ENCODE measurements at places on chromosomes 16 and 17.

DNA sequence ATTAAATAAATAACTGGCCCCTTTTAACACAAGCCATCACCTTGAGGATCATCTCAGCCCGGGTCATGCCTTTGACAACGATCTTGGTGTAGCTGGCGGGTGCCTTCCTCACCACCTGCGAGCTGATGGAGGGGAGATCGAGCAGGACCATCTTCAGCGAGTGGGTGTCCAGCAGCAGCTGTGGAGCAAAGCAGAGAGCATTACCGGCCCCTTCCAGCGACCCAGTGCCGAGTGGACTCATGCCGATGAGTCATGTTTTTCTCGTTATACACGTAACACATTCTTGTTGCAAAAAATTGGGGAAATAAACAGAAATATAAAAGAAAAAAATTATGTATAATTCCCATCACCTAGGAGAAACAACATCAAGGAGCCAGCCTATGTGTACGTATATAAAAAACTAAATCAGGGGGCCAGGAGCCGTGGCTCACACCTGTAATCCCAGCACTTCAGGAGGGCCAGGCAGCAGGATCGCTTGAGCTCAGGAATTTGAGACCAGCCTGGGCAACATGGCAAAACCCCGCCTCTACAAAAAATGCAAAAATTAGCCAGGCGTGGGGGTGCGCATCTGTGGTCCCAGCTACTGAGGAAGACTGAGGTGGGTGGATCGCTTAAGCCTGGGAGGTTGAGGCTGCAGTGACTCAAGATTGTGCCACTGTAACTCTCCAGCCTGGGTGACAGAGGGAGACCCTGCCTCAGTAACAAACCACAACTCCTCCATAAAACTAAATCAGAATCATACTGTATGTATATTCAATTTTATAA, 169.1 kb upstream of the RPH3AL start:
- no peak for DNase-seq

- no peak for DNase-seq
Observed at GRCh38 chr17:63540590-63540989, 9.7 kb upstream of the DCAF7 start.

- no peak for DNase-seq
Observed at GRCh38 chr17:35809855-35810461, 674 bp downstream of the TAF15 start.

- no peak for DNase-seq
Observed at GRCh38 chr17:28524476-28525424, 18.6 kb downstream of the FOXN1 start.

- no peak for DNase-seq
Observed at GRCh38 chr17:63611354-63611753, 10.7 kb downstream of the TACO1 start.

DNA sequence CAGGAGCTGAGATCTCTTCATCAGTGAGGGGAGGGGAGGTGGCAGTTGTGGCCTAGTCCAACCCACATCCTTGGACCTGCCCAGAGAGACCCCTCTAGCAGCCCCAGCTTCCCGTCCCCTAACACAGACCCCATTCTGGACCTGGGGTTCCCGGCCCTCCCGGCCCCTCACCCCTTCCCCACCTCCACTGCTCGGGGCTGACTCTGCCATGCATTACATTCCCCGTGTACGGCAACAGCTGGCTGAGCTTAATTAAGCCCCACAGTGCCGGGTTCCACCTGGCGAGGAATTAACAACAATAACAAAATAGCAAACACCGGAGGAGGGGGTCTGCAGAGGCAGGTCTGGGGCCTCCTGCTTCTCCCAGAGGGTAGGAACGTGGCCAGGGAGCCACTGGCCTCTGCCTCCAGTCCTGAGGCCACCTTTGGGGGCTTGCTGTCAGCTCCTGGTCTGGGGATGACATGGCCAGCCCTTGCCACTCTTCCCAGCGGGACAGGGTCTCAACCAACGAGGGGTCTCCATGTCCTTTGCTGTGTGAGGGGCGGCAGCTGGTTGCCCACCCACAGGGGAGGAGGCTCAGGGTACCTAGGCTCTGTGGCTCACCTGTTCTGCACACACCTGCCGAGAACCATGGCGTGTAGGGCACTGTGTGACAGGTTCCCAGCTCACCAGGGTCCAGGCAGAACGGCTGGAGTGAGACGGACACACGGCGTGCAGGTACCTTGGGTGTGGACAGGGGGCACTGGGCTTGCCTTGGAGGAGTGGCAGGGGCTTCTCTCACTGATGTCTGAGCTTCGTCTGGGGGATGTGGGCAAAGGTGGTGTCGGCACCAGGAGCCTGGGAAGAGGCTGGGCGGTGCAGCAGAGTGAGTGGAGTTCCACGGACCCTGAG, 46.9 kb upstream of the CBFA2T3 start:
- DNase-seq: no peak

GRCh38 chr16:1460602-1461138, 14.2 kb downstream of the CLCN7 start:
- no peak for DNase-seq

- no peak for DNase-seq
Observed at GRCh38 chr17:57366558-57367351, 110.4 kb downstream of the MSI2 start.

DNA sequence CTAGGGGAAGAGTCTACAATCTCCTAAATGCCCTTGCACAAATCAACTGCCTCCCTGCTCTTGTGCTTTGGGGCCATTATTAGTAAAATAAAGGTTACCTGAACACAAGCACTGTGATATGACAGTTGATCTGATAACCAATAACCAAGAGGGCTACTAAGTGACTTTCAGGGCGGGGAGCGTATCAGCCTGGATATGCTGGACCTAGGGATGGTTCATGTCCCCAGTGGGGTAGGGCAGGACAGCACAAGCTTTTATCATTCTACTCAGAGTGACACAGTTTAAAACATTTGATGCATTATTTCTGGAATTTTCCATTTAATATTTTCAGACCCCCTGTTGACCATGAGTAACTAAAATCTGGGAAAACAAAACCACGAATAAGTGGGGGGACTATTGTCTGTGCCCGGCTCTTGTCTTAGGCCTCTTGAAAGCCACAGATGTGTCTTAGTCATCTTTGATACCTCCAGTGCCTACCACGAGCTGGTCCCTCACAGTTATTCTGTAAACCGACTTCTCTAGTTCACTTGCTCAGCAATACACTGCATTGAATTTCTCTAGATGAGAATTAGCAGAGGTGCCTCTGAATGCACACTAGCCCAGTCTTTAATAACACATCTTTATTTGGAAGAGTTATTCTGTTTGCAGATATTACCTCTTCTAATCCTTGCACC, 94.6 kb upstream of the DHX40 start:
- no peak for DNase-seq

DNA sequence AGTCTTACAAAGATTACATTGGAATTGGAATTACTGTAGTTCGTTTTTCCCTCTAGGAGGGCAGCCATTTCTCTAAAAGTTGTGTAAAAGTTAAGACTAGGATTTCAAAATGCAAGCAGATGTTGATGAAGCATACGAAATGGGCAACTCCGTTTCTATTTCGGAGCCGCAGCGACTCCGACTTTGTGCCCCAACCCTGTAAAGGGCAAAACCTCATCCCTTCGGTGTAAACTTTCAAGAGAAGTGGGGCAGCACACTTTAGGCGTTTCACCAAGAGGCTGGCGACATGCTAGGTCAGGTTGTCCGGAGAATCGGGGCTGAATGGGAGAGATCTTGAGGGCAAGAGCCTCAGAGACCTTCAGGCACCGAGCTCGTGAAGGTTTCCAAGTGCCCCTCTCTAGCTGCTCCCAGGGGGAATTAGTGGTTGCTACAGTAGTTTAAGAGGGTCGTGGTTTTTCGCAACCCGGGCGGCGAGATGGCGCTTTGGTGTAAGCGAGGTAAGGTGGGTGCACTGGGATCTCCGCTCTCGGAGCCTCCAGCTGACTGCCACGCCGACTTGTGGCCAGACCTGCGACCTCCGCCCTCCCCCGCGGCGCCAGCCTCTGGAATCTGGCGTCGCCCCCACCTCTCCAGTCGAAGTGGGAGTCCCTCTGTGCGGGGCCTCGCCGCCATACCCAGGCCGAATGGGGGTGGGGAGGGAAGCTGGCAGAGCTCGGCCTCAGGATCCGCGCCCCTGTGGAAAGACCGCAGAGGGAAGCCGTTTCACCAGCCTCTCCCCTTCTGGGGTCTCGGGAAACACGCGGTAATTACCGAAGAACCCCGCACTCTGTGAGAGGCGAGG, 1.0 kb upstream of the HEXIM2 start:
- DNase-seq: peak; percentile 57

- no peak for DNase-seq
Observed at GRCh38 chr17:17379197-17379991, 76.2 kb downstream of the NT5M start.

GRCh38 chr16:11507350-11507749, 79.4 kb downstream of the LITAF start:
- DNase-seq: no peak

DNA sequence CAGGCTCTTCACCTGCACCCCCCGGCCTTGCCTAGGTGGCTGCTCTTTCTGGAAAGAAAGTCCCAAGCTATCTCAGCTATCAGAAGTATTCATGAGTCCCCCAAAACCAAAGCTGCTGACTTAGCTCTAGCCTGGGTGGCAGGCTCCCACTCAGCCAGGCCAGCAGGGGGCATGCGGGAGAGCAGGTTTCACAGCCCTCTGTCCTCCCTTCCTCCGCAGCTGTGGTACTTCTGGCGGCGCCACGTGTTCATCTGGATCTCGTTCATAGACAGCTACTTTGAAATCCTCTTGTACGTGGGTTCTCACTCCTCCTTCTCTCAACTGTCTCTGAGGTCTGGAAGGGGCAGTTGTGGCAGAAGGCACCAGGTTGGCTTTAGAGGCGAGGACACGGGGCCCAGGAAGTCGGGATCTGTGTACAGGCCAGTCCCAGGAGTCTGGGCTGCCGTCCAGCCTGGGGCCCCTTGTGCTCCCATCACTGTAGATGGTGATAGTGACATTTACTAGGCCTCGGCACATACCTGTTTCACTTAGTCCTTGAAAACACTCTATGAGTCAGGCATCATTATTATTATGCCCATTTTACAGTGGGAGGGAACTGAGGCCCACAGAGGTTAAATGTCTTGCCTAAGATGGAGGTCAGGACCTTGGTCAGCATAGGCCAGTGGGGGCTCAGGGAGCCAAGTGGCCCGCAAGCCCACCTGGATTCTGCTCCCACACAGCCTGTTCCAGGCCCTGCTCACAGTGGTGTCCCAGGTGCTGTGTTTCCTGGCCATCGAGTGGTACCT, 12.9 kb downstream of the TRPV2 start:
- no peak for DNase-seq

- DNase-seq: no peak
Observed at GRCh38 chr17:63529711-63530556, 6.8 kb downstream of the KCNH6 start.

- DNase-seq: no peak
Observed at GRCh38 chr17:63171428-63172393, 205.7 kb downstream of the TANC2 start.

DNA sequence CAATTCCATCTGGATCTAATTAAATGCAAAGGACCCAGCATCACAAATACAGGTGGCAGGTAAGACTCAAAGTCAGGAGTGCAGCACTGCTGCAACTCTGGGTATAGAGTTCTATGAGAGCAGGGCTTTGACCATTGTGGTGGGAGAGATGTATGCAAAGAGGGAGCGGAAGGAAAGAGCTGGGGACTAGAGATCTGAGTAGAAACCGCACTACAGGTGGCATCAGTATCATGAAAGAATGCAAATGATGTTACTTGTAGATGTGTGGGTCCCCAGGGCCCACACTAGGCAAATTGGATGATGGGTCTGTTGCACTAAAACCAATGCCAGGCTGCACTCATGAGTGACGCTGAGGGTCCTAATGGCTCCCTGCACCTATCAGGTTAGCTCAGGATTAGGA, 287.1 kb upstream of the ASIC2 start:
- DNase-seq: no peak

GRCh38 chr17:28136923-28137322, 94.4 kb downstream of the NLK start:
- no peak for DNase-seq

DNA sequence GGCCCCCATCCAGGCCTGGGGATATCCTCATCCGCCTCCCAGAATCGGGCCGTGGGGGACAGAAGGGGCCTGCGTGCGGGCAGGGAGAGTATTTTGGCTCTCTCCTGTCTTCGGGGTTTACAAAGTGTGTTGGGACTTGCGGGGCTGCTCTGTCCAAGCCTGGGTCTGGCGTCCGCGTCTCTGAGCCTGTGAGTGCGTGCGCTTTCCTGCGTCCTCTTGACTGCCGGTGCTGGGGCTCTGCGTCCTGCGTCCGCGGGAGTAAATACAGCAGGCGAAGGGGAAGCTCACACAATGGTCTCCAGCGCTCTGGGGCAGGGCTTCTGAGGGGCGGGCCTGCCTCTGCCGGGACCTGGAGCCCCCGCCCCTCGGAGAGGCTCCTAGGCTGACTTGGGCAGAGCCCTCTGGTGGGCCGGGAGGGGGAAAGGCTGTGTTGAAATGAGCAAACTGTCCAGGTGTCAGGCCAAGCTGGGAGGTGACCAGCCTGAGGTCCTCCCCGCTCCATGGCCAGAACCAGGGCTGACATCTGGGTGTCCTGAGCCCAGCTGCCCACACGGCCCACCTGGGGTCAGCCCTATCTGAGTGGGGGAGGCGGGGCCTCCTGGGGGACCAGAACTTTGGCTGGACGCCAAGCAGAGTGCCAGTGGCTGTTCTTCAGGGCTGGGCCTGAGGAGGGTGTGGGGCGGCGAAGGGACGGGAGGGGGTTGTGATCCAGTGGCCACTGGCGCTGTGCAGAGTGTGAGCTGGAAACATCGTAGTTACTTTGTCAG, 233.6 kb downstream of the SEC14L1 start:
- DNase-seq: no peak

GRCh38 chr17:31357839-31358394, 33.6 kb upstream of the RAB11FIP4 start:
- DNase-seq: no peak

GRCh38 chr17:7224110-7224509, 4.4 kb downstream of the ACADVL start:
- DNase-seq: no peak

- no peak for DNase-seq
Observed at GRCh38 chr16:66001432-66001831, 365.1 kb upstream of the CDH5 start.

DNA sequence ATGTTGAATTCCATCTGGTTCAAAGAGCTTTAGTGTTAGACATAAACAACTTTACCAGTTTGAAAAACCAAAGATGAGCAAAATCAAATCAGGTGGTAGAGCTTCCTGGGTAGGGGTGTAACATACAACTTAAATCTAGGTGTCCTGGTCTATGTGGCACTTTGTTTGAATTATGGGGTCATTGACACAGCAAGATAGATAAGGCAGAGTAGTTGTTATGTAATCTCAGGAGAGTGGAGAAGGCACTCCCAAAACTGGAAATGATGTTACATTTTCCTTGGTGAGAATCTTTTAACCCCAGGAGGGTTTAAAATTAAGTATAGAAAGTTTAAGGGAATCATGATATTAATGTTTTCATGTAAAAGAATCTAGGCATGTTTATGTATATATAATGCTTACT, 31.9 kb downstream of the CCDC42 start:
- no peak for DNase-seq

GRCh38 chr16:84047626-84048025, 5.0 kb upstream of the SLC38A8 start:
- no peak for DNase-seq
